ENCODE measurements at places on chromosomes 2 and 18. TPM values are rescaled to one million over a fixed set of nuclear protein-coding genes. Genes with fewer than 3 reads are reported as not detected.

The IL1F10 gene
- total RNA-seq, result not detected

The IL18R1 gene
- 5.5 TPM for total RNA-seq

The G6PC2 gene
- total RNA-seq, result not detected

The LOXHD1 gene
- total RNA-seq, result 0.59 TPM

DNA sequence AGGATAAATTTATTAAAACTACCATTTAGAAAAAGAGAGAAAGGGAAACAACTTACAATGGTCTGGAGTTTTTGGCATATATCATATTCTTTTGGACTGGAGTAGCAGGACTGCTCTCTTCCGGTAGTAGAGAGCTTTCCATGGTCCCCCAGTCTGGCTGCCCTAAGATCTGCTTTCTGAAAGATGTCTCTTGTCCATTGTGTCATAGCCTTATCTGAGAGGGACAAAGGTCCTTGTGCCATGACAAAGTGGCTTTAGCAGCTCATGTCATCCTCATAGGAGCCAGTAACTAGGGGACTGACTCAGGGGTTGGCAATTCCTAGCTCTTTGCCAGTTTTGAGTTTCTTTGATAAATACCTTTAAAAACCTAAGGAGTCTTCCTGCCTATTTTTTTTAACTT, 505.5 kb upstream of the ZEB2 start:
- DNase-seq, result no peak

- DNase-seq, result no peak
Measured at GRCh38 chr2:233082222-233082930, 22.2 kb downstream of the INPP5D start.
